ENCODE measurements at places on chromosomes 3 and 15. TPM values are rescaled to one million over a fixed set of nuclear protein-coding genes. Genes with fewer than 3 reads are reported as not detected.

DNA sequence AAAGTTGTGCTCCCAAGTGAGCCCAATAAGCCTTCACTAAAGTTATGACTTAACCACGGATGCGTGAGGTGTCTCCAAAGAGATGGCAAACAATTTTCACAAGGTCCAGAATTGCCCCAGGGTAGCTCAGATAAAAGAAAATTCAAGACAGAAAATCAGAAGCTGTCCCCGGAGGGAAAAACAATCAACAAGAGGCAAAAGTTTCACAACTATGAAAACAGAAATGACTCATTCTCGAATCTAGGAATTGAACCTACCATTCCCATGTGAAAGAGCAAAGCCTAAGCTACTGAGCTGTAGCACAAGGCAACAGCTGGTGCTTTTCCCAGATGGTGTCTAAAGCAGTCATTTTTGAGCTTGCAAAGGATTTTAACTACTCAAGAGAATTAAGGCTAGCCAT is 33.5 kb upstream of the MKRN3 start:
- DNase-seq = no peak

GRCh38 chr3:17355591-17355990 is 386.8 kb downstream of the TBC1D5 start:
- no peaks in the 10 kb centered on the region for H3K36me3 ChIP-seq
- H3K27ac ChIP-seq = no peak overlapping the region
- no peak for DNase-seq
- H3K4me3 ChIP-seq = no peak overlapping the region

DNA sequence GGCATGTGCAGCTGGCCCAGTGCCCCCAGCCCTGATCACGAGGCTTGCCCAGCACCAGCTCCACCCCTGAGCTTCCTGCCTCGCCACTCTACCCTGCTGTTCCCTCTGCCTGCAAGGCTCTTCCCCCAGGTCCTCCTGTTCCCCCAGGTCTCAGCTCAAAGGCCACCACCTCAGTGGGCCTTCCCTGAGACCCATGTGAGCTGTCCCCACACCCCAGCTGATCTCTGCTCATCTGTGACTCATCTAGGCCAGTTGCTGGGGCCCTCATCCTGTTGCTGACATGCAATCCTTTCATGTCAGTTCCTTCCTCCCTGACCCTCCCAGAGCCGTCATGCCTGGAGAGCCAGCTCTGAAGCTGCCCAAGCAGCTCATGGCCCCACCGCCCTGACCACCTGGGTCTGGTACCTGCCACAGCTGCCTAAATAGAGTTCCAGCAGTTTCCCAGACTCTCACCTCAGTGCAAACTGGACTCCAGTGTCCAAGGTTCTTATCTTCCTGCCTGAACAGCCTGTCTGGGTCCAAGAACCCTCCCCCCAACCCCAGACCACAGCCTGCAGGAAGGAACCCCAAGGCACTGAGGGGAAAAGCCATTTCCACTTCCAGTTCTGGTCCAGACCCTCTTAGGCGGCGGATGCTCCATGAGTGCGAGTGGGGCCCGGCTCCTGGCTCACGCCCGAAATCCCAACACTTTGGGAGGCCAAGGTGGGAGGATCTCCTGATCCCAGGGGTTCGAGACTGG is 116.6 kb upstream of the IQSEC1 start:
- H3K4me3 ChIP-seq = no peak overlapping the region
- peaks cover 22% of the 10 kb centered on the region for H3K27me3 ChIP-seq
- H3K36me3 ChIP-seq = no peaks in the 10 kb centered on the region
- no peak overlapping the region for H3K27ac ChIP-seq

DNA sequence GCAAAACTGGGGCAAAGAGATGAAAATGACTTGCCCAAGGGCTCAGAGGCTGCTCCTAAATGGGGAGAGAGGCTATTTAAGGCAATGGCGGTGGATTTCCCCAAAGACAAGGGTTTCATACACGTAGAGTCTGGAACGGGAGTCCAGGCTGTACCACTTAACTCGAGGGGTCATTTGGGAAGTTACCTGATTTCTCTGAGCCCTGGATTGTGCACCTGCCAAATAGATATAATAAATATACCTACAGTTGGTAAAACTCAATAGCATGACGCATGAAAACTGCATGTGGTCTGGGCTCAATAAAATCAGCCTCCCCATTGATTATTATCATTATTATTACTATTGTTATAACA is 1.3 kb upstream of the ITPR1 start:
- peak overlapping the region; percentile 96 for H3K4me3 ChIP-seq
- H3K36me3 ChIP-seq = no peaks in the 10 kb centered on the region
- no peak for DNase-seq
- H3K27ac ChIP-seq = peak overlapping the region; percentile 90
- H3K27me3 ChIP-seq = peaks cover 22% of the 10 kb centered on the region

GRCh38 chr15:70584441-70584837 is 178.9 kb downstream of the UACA start:
- peaks cover 35% of the 10 kb centered on the region for H3K4me1 ChIP-seq
- peak overlapping the region; percentile 42 for H3K27ac ChIP-seq
- peak overlapping the region; percentile 82 for H3K4me3 ChIP-seq
- DNase-seq = no peak
- H3K27me3 ChIP-seq = peaks cover 10% of the 10 kb centered on the region
- H3K36me3 ChIP-seq = no peaks in the 10 kb centered on the region

DNA sequence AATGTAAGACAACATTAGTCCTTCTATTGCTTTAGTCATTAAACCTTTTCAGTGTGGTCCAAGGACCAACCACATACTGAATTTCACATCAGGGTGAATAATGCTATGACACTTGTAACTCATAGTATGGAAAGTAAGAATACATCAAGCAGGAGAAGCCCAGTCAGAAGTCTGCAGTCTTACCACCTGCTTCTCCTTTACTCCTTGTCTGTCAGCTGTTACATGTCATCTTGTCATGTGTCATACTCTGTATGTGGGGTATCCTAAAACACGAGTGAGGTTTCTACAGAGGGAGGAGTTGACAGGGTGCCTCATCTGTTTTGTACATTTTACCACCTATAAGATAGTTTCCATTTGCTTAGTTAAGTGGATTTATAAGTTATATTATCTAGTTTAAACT is 32.8 kb upstream of the EID1 start:
- no peaks in the 10 kb centered on the region for H3K4me1 ChIP-seq
- H3K27me3 ChIP-seq = no peaks in the 10 kb centered on the region
- H3K36me3 ChIP-seq = no peaks in the 10 kb centered on the region
- no peak overlapping the region for H3K4me3 ChIP-seq

- no peak overlapping the region for H3K4me3 ChIP-seq
- no peak for DNase-seq
- H3K27me3 ChIP-seq = no peaks in the 10 kb centered on the region
Measured at GRCh38 chr3:41323467-41324155, 124.3 kb downstream of the CTNNB1 start.

GRCh38 chr15:99981839-99982658 is 248.8 kb upstream of the LYSMD4 start:
- H3K27ac ChIP-seq = no peak overlapping the region
- no peaks in the 10 kb centered on the region for H3K36me3 ChIP-seq
- no peak overlapping the region for H3K4me3 ChIP-seq
- no peak for DNase-seq
- peaks cover 6% of the 10 kb centered on the region for H3K27me3 ChIP-seq
- H3K4me1 ChIP-seq = peaks cover 19% of the 10 kb centered on the region

GRCh38 chr3:191065181-191065805 is 133.7 kb upstream of the OSTN start:
- peaks cover 2% of the 10 kb centered on the region for H3K27me3 ChIP-seq
- no peak for DNase-seq
- no peak overlapping the region for H3K27ac ChIP-seq
- no peaks in the 10 kb centered on the region for H3K4me1 ChIP-seq
- no peak overlapping the region for H3K4me3 ChIP-seq

DNA sequence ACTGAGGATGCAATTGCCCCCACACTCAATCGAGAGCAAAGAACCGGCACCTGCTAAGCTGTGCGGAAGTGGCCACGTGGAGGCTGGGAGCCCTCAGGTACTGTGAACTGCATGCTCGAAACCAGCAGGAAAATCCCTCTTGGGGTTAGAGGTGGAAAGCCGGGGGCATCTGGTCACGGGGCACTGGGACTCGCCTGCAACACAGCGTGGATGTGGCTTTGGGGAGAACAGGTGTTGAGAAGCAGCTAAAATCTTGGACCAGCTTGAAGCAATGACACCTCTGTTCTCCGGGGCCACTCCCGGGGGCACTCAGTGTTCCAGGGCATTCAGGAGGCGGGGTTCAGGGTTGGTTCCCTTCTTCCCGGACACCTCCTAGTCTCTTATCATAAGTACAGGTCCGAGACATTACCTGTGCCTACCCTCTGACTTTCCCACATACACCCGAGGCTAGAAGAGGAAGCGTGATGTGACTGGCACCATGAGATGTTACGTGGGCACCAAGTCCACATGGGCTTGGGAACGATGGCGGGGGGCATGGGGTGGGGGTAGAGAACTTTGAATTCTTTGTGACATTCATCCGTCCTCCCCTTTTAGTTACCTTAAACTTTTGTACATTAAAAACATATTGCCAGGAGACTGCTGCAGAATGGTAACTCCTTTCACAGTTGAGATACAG is 172.0 kb downstream of the ADAMTS17 start:
- no peaks in the 10 kb centered on the region for H3K36me3 ChIP-seq
- H3K4me3 ChIP-seq = no peak overlapping the region
- peak; percentile 34 for DNase-seq
- H3K27ac ChIP-seq = no peak overlapping the region

DNA sequence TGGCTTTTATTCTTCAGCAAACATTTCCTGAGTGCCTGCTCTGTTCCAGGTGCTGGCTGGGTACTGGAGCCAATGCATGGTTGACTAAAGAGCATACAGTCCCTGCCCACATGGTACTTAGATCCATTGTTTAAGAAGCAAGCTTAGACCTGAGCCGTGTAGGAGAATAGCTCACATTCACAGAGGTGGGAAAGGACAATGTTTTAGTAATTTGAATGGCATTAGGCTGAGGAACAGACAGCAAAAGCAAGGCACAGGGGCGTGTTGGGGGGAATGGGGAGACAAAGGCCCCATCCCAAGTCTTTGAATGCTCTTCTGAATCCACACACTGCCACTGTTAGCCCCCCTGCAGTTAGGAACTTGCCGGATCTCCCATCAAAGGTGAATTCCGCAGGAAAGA is 388.2 kb upstream of the RGMA start:
- H3K27ac ChIP-seq = no peak overlapping the region
- DNase-seq = no peak
- H3K4me1 ChIP-seq = peaks cover 3% of the 10 kb centered on the region
- H3K36me3 ChIP-seq = peaks cover 3% of the 10 kb centered on the region
- H3K4me3 ChIP-seq = no peak overlapping the region

DNA sequence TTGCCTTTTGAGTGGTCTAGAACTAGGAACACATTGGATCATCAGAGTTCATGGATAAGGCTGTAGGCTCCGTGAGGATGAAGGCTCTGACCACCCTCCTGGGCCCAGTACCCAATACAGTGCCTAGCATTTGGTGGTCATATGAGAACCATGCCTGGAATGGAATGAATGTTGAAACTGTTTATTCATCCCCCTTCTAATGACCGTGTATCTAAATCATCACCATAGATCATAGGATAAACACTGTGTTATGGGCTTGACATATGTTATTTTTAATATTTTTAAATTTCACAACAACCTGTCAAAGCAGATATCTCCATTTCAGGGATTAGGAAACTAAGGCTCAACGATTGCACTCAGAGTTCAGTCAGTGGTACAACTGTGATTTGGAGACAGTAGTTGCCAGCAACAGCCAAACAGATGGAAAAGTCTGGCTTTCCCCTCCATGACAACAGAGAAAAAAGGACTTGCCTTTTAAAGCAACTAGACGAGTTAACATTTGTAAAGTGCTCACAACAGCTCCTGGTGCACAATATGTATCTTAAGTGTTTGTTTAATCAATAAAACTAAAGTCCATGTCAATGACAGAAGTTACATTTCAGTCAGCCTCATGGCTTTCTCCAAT is 89.6 kb downstream of the TMEM266 start:
- no peak overlapping the region for H3K4me3 ChIP-seq
- DNase-seq = no peak
- H3K27ac ChIP-seq = no peak overlapping the region
- peaks cover 10% of the 10 kb centered on the region for H3K4me1 ChIP-seq
- peaks cover 21% of the 10 kb centered on the region for H3K27me3 ChIP-seq
- H3K36me3 ChIP-seq = no peaks in the 10 kb centered on the region

DNA sequence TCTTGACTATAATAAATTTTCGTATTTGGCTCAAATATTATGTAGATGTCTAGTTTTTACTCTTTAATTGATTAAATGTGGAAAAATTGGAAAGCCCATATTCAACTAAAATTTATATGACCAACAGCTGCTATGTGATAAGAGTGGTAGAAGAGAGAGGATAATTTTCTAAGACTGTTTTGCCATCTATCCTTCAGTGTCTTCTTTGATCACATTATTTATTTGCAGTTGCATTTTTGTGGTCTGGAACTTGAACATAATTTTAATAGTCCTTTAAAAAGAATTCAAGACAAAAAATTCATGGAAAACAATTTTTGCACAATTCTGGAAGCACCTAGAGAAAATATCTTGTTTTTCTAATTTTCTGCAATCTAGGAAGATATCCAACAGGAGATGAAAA is 213.3 kb upstream of the THBS1 start:
- no peak overlapping the region for H3K27ac ChIP-seq
- H3K4me1 ChIP-seq = peaks cover 14% of the 10 kb centered on the region
- no peak for DNase-seq
- no peaks in the 10 kb centered on the region for H3K27me3 ChIP-seq
- H3K36me3 ChIP-seq = no peaks in the 10 kb centered on the region
- no peak overlapping the region for H3K4me3 ChIP-seq

DNA sequence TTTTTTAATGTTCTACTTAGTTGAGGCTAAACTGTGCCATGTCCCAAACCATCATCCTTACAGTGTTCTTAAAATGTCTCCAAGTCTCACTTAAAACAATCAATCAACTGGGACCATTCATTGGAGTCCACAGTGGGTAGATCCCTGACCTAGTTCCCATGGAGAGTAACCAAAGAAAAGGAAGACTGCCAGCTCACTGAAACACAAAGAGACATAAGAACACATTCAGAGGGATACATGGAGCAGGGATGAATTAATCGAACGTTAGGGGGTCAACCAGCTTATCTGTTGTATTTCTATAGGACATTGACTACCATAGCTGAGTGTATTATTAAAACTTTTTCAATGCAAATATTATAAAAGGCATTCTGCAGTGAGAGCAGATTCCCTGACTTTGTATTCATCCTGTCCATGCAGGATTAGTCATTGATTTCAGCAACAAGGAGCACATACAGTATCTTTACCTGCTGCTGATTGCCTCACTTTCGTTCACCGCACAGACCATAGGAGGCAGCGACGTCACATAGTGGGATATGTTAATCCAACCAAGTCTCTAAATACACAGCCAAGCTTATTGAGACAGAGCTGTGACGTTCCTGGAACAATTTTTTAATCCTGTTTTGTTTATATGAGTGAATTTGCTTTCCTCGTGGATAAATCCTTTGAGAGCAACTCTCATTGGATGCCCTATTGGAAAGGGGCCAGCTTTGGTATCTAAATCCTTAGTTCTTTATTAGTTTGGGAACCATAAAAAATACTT is 364.9 kb upstream of the RBMS3 start:
- no peak overlapping the region for H3K27ac ChIP-seq
- peaks cover 11% of the 10 kb centered on the region for H3K4me1 ChIP-seq
- no peak overlapping the region for H3K4me3 ChIP-seq
- no peak for DNase-seq
- no peaks in the 10 kb centered on the region for H3K36me3 ChIP-seq

- H3K4me1 ChIP-seq = no peaks in the 10 kb centered on the region
- no peaks in the 10 kb centered on the region for H3K36me3 ChIP-seq
- H3K27me3 ChIP-seq = no peaks in the 10 kb centered on the region
- no peak overlapping the region for H3K27ac ChIP-seq
- DNase-seq = no peak
Measured at GRCh38 chr3:2212206-2212605, 113.5 kb downstream of the CNTN4 start.

The SLC38A3 gene
- total RNA-seq = 11.0 TPM

The GPR149 gene
- 0.14 TPM for total RNA-seq

The RHO gene
- not detected for total RNA-seq

The KBTBD13 gene
- total RNA-seq = not detected

The SYNPR gene
- total RNA-seq = 2.3 TPM

The ECE2 gene
- total RNA-seq = not detected

The CACNA2D2 gene
- 7.8 TPM for total RNA-seq

The NPTN gene
- total RNA-seq = 89.6 TPM
